ENCODE measurements at places on chromosomes 6 and 20.
A peak's percentile ranks its signal among the peaks of the same experiment; 100 is the strongest.

- DNase-seq, result no peak
These were observed 94.0 kb upstream of the MCHR2 start for GRCh38 chr6:100088009-100088408.

DNA sequence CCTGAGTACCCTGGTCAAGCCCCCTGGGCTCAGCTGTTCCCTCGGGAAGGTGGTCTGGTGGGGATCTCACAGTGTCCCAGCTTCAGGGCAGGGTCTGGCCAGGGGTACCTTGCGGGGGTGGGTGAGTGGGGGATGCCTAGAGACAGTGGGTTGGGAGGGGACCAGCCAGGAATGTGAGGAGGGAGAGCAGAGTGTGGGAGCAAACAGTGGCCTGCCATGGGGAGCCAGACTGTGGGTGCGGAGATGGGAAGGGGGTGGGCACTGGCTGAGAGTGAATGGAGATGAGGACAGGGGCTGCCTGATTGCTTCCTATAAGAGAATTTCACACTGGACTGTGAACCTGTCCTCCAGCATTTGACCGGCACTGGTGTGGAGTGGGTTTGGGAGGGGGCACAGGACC, 95.1 kb downstream of the VEGFA start:
- DNase-seq, result no peak

GRCh38 chr6:36851149-36851614, 11.9 kb upstream of the CPNE5 start:
- peak; percentile 61 for DNase-seq

- no peak for DNase-seq
These were observed 693.0 kb downstream of the EYS start for GRCh38 chr6:65014006-65014405.

- DNase-seq, result peak; percentile 80
These were observed 282.1 kb downstream of the UST start for GRCh38 chr6:149028767-149029405.

DNA sequence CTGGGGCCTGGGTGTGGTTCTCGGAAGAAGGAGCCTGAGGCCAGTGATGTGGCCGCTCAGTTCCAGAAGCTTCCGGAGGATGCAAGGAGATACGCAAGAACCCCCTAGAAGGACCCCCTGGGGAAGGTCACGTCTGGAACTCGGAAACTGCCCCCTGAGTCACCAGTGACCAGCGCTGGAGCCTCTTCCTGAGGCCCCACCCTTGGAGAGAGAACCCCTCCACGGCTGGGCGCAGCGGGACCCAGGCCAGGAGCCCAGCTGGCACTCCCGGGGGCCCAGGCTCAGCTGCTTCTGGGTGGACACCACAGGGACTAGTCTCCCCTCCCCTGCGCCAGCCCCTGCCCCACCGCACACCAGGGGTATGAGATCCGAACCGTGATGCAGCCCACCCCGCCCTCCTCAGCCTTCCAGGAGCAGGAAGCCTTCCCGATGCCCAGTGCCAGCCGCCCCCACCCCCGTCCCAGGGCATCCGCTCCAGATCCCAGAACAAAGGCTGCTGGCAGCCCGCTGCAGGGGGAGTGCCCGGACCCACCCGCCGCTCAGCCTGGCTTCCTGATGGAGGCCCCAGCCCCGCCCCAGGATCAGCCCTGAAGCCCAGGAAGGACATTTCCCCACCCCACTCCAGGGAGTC, 7.5 kb downstream of the LAMA5 start:
- DNase-seq, result no peak

DNA sequence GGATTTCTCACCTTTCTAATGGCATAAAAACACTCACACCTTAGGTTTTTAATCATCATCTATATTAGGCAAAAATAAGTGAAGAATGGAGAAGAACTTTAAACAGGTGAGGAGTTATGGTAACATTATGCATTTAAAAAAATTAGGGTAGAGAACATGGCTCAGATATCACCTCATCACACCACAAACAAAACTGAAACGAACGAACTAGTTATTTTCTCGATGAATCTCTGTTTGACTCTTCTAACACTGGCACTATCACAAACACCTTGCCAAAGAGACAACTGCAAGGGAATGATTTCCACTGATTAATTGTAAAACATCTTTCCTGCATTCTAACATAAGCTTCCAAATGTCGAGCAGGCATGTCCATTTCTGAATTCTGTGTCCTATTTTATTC, 286.1 kb upstream of the GJE1 start:
- no peak for DNase-seq

DNA sequence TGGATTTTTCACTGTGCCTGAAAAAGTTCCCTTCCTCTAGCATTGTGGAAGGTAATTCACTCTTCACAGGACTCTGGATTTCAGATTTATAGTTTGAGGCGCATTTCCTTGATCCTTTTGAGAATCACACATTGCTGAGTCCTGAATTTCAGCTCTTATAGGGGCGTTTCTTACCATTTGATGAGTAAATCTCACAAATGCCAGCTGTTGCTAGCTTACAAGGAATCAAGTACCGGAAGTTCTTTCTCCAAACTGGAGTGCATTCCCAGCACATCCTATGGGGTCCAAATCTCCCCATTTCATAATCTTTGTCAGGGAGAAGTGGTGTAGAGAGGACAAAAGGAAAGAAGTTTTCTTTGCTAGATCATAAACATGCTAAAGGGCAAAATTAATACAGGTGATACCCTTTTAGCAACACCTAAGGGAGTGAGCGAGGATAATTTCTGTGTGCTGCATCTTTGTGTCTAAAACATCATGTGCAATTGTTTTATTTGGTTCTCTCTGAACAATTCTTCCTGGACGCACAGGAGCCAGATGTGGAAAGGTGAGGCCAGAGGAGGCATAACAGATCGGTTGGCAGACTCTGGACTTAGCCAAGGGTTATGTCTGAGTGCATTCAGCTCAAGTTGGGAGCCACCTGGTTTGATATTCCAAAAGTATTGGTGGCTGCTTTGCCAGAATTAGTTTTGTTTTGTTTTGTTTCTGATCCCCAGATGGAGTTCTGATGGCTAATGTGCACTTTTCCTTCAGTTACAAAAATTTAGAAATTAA, 37.4 kb upstream of the EYA2 start:
- no peak for DNase-seq

DNA sequence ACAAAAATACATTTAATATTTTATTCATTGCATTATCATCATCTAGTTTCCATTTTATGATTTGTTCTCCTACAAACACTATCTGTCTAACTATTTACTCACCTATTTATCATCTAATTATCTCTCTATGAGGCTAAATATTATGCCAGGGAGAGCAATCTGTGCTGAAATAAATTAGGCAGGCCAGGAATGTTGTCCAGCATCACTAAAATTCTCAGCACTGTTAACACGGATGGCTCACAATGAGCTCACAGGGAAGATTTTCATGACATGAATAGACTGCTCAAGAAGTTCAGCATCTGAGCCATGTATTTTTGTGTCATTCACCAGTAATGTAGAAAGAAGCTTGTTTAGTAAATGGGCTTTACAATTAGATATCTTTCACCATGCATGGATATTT, 1277.2 kb downstream of the GRIK2 start:
- DNase-seq, result no peak

GRCh38 chr6:122033564-122034181, 365.8 kb upstream of the HSF2 start:
- DNase-seq, result peak; percentile 81

GRCh38 chr6:155013457-155013876, 18.4 kb downstream of the TIAM2 start:
- peak; percentile 75 for DNase-seq

- DNase-seq, result no peak
These were observed 111.4 kb upstream of the ARMC2 start for GRCh38 chr6:108736832-108737231.

DNA sequence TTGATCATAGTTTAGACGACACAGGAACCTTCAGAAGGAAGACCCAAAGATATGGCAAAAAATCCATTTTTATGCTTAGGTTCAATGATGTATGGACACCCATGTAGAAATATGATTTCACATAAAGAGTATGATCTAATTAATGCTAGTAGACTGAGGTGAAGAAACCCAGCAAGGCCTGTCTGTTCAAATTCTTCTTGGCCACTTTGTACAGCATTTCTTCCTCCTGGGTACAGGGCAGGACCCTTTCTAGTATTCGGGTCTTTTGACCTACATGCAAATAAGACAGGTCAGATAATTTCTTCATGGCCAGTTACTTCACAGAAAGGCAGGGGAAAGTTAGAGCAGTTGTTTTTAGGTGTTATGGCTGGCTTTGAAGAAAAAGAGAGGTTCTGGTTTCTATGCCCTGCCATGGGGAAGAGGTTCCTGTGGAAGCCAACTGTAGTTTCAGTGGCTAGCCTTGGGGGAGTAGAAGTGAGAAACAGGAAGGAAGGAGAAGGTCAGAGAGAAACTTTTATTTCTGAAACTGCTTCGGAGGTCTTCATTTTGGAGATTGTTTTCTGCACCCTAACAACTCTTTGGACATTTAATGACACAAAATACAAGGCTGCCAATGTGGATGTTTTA, 208.3 kb downstream of the PTPRK start:
- no peak for DNase-seq

- peak; percentile 70 for DNase-seq
These were observed 52.4 kb downstream of the CEBPB start for GRCh38 chr20:50242863-50243609.

- no peak for DNase-seq
These were observed 113.5 kb downstream of the OTOR start for GRCh38 chr20:16861708-16862107.

GRCh38 chr20:46419882-46420281, 13.5 kb upstream of the ELMO2 start:
- no peak for DNase-seq

GRCh38 chr6:113848811-113849210, 8.3 kb upstream of the MARCKS start:
- DNase-seq, result no peak

DNA sequence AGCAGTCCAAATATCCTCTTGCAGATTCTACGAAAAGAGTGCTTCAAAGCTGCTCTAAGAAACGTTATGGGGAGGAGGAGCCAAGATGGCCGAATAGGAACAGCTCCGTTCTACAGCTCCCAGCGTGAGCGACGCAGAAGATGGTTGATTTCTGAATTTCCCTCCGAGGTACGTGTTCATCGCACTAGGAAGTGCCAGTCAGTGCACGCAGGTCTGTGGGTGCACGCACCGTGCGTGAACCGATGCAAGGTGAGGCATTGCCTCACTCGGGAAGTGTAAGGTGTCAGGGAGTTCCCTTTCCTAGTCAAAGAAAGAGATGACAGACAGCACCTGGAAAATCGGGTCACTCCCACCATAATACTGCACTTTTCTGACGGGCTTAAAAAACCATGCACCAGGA, 272.1 kb upstream of the DEFB115 start:
- no peak for DNase-seq

- DNase-seq, result no peak
These were observed 13.1 kb upstream of the RBM38 start for GRCh38 chr20:57378107-57378506.

DNA sequence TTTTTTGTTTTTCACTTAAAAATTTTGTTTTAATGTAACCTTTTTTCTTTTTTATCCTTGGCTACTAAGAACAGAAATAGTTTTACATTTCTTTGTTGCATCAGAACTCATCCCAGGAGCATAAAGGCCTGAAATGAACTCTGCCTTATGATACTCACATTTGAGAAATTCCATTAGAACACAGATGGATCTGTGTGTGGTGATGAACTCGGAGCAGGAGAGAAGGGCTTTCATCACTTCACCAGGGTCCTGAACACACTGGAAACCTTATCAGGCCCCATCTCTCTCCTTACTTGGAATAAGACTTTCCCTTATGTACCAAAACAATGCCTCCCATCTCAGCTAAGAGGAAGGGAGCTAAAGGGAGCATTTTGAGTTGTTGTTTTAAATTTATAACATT, 139.4 kb downstream of the PHF3 start:
- no peak for DNase-seq

- no peak for DNase-seq
These were observed 25.5 kb downstream of the CLIC5 start for GRCh38 chr6:45990162-45990561.

DNA sequence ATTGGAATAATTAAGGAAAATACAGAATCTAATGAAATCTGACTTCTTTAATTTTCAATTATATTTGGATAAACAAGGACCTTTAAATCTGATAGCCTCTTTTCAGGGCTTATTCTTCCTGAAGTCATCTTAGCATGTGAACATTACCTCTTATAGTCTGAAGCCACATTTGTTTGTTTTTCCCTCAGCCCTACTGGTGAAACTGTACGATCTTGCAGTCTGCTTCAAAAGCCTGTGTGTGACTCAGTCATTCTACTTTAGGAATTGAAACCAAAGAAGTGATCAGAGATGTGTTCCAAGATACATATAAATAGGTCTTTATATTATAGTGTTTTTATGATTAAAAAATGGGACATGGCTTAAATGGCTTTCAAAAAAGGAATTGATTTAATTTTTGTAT, 67.5 kb downstream of the MACROD2 start:
- DNase-seq, result no peak

GRCh38 chr20:44222633-44223368, 12.2 kb upstream of the OSER1 start:
- no peak for DNase-seq

DNA sequence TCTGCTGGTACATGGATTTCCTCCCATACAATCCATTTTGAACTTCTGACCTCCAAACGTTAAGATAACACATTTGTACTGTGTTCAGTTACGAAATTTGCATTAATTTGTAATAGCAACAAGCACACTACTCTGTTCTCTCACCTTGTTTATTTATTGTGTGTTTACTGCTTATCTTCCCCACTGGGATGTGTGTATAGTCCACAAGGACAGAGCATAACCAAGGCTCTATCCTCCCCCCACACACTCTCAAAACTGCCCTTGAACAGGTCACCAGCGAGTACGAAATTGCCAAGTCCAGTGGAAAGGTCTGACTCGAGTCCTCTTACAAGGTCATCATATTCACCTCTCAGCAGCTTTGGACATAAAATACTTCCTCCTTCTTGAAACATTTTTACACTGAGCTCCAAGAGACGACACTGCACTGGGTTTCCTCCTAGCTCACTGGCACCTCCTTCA, 18.6 kb downstream of the ADTRP start:
- no peak for DNase-seq

DNA sequence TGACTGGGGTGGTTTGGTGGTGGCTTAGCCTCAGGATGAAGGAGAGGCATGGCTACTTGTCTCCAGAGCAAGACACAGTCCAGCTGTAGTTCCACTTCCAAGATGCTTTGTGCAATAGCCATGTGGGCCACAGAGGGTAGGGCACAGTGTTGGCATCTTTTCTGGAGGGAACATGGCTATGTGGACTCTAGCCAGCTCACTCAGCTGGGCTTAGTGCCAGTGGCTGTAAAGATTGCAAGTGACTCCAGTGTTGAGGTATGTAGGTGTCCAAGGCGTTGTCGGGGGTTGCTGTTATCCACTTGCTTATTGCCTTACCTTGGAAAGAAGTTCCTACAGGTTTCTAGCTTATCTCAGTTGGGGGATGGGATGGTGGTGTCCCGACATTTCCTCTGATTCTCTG, 233.4 kb downstream of the CD109 start:
- DNase-seq, result no peak
